ENCODE measurements at places on chromosomes 12 and 14.
A peak's percentile ranks its signal among the peaks of the same experiment; 100 is the strongest.

DNA sequence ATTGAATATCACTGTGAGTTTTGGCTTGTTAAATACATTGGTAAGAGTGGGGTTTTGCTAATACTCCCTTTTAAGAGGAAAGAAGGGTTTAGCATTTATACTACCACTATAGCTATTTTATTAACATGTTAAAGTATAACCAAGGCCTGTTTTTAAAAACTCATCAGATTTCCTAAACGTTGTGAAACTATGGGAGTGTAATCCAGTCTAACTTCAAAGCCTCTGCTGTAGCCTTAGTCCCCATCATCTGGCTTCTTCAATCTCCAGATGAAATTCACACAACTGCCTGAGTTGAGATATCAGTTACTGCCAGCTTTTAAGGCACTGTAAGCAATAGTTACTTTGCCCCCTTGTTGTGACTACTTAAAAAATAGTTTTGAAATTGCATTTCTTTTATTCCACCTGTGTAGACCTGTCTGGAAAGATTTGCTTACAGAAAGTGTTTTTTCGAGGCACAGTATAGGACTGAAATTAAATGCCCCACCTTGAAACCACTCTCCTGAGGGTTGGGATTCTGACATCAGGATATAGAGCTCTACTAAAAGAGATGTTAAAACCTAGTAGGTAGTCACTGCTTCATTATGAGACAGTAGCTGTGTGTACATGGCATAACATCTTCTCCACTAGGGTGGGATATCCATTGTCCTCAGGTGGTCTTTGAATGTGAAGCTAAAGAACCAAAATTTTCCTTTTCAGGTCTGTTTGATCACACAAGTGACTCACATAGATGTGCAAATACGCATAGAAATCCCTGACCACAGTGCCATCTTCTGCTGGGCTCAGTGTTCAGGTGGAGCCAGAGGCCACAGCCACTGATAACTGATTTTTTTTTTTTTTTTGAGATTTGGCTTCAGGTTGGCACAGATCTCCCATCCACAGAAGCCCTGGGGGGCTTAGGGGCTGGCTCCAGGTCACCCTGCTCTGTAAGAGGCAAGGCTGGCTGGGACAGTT lies 125.5 kb downstream of the DAAM1 start:
- DNase-seq, result no peak

DNA sequence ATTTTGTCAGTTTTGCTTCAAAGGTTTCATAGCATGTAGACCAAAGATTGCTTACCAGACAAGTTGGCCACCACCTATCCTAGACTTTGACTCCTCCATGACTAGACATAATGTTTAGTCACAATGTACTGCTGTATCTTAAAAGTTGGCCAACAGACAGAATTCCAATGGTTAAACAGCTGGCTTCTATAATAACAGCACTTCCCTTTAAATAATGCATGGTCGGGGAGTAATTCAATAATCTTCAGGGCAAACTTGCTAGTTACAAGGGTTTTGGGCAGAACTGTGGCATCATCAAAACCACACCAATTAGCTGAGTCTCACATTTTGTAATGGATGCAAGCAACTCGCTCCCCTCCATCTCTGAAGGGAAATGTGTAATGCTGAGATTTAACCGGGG lies 56.9 kb downstream of the IGF1 start:
- DNase-seq, result peak; percentile 9

GRCh38 chr12:46571608-46572007 lies 199.0 kb upstream of the SLC38A2 start:
- no peak for DNase-seq

GRCh38 chr12:96828169-96828789 lies 78.8 kb upstream of the NEDD1 start:
- no peak for DNase-seq

DNA sequence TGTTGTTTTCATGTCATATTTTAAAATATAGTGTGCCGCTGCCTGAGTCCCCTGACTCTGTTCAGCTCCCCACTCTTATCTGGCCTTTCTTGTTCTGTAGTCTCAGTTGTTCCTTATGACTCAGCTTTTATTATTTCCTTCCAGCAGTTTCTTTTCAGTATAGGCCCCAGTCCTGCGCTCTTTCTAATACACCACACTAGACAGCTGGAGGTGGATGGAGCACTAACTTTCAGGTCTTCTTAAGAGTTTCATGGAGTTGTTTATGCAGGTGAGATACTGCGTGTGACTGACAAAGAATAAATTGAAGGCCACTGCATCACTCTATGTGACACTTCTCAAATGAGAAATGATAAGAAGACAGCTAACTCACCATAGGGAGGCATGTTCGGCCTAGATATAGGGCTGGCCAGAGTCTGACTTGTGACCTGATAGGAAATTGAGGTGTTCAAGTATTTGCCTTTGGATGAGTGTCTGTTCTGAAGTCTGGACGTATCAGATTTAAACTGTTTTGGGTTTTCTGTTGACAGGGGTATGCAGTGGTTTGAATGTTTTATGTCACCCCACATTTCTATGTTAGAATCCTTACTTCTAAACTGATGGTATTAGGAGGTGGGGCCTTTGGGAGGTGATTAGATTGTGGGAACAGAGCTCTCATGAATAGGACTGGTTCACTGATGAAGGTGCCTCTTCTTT lies 60.8 kb upstream of the CLMN start:
- no peak for DNase-seq

DNA sequence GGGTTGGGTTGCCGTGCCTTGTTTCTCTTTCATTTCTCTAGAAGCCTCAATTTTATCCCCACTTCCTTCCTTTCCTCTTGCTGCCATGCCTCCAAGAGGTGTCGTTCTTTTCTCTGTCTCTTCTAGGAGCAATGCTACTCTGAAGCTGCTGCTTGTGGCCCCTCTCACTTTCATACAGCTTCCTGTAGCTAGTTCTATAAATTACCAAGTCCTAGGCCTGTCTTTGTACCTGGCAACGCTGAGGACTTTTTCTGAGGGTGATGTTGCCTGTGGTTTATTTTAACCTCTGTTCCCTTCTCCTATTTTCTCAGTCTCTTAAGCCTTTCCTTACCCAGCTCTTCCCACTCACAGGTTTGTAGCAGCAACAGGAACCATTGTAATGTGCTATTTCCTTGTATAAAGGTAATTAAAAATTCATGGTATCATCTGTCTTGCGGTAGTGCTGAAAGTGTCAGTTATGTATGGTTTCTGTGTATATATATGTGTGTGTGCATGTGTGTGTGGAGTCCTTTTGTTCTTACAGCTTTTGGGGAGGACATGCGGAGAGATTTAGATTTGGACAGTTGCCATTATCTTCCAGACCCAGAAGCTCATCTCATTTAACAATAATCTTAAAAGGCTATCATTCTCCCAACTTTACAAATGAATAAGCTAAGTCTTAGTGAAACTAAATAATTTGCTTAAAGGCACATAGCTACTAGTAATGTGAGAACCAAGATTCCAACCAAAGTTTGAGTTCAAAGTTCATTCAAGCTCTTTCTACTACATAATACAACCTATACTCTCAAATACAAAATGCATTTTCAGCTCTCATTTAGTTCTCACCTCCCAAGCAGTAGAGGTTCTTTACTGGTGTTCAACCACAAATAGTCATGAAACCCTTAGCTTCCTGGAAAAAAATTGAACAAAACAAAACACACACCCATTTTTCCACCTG lies 43.8 kb downstream of the DDHD1 start:
- peak; percentile 36 for DNase-seq

Data from suppressor macrophage (primary cell).